ENCODE measurements at places on chromosomes 4 and X.
A peak's percentile ranks its signal among the peaks of the same experiment; 100 is the strongest.

- no peak overlapping the region for H3K4me3 ChIP-seq
- H3K4me1 ChIP-seq = peaks cover 13% of the 10 kb centered on the region
- H3K27ac ChIP-seq = peak overlapping the region; percentile 20
- no peak for DNase-seq
These were observed 25.7 kb downstream of the ZFX start for GRCh38 chrX:24175276-24175675.

DNA sequence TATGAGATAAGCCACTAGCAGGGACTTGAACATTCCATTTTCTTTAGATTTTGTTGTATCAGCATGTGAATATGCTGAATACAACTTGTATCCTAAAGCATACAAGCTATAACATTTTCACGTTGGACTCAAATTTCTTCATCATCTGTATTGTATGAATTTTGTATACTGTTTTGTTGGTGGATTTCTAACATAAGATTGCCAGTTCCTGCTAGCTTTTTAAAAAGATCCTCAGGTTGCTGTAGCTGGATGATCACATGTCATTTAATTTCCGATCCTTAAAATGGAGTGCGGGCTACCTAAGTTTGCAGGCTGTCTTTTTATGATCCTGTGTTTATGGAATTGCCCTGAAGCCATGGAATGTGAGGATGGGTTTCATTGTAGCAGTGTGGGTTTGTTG lies 6.9 kb downstream of the PDLIM5 start:
- H3K36me3 ChIP-seq = peaks cover 15% of the 10 kb centered on the region
- H3K27ac ChIP-seq = no peak overlapping the region
- no peaks in the 10 kb centered on the region for H3K27me3 ChIP-seq
- DNase-seq = no peak

DNA sequence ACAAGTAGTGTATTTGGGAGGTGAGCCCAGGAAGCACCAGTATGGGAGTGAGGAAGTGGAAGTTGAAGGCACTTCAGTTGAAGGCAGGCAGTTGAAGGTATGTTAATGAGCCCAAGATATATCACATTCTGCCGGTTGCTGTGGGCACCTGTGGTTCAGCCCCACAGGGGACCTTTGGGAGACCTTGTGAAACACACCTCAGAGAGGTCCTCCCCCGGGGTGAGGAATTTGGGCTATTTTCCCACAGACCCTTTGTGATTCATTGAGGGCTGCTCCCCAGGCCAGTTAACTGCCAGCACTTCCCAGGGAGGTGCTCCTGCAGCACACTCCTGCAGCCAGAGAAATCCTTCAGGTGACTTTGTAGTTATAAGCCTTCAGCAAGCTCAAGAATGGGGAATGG lies 45.9 kb downstream of the PTCHD1 start:
- H3K27ac ChIP-seq = no peak overlapping the region
- H3K36me3 ChIP-seq = no peaks in the 10 kb centered on the region
- H3K4me3 ChIP-seq = no peak overlapping the region
- peaks cover 19% of the 10 kb centered on the region for H3K27me3 ChIP-seq
- H3K4me1 ChIP-seq = peaks cover 6% of the 10 kb centered on the region

DNA sequence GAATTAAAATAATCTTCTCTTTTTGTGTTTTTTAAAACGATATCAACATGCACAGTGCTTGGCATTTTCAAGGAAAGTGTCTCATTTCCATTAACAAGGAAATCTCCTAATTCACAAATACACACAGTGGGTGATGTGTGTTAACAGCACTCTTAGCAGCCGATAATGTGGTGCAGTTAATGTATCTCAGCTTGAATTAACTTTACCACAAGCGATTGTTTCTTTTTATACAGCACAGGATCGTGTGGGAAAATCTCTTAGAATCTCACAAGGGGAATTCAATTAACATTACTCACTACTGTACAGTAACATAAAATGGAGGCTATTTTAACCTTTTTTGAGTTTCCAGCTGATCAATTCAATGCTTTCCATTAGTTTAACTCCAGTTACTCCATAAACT lies 1841.9 kb downstream of the STIM2 start:
- no peak overlapping the region for H3K4me3 ChIP-seq
- H3K27ac ChIP-seq = no peak overlapping the region
- no peaks in the 10 kb centered on the region for H3K4me1 ChIP-seq
- DNase-seq = no peak
- no peaks in the 10 kb centered on the region for H3K27me3 ChIP-seq
- no peaks in the 10 kb centered on the region for H3K36me3 ChIP-seq

DNA sequence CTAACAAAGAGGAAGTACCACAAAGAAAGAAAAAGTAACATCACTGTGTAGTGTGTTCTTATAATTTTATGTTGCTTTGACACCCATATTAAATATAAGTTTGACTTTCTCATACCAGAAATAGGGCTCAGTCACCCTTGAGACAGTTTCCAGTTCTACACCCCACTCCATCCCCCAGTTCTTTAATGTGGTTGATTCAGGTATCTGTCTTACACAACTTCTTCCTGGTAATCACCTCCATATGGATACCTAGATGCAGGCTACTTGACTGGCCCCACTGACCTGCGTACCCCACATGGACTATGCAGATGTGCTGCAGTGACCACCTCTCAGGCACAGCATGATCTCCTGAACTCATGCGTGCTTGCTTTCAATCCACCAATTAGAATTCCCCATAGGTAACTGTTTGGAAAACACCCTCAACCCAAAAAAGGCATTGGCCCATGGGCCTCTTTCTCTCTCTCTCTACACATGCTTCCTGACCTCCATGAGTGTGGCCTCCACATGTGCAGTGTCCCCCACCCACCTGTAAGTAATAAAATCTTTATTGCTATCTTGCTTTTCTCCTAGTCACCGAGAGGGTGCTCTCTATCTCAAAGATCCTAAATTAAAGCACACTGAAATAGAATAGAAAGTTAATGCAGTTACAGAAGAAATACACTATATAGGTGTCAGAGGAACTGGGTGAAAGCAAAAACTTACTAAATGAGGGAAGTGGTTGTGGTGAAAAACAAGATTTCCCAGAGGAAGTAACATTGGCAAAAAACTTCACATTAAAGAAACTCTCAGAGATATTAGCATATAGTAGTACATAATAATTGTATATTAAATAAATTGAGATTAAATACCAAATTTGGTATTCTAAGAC lies 98.4 kb downstream of the ZAR1 start:
- H3K27ac ChIP-seq = peak overlapping the region; percentile 73
- H3K36me3 ChIP-seq = peaks cover 15% of the 10 kb centered on the region
- DNase-seq = no peak
- peaks cover 11% of the 10 kb centered on the region for H3K4me1 ChIP-seq

DNA sequence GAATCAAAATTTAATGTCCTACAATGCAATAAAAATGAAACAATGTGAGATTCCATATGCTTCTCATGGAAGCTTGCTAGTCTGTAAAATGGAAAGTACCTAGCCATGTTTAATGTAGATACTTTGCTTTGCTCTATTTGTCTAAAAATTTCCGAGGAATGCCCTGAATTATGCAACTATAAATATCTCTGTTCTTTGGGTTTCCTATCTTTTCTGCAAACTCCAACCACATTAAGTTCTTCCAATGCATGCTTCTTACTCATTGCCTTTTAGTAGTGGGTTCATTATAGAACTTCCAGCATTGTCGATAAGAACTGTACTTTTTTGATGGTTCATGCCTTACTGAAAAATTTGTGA lies 178.3 kb downstream of the RASL11B start:
- no peak for DNase-seq
- H3K4me1 ChIP-seq = peaks cover 3% of the 10 kb centered on the region
- H3K27ac ChIP-seq = no peak overlapping the region
- peaks cover 25% of the 10 kb centered on the region for H3K36me3 ChIP-seq
- no peak overlapping the region for H3K4me3 ChIP-seq

GRCh38 chrX:131607792-131608369 lies 64.0 kb downstream of the OR13H1 start:
- H3K27me3 ChIP-seq = no peaks in the 10 kb centered on the region
- no peak overlapping the region for H3K4me3 ChIP-seq
- H3K4me1 ChIP-seq = no peaks in the 10 kb centered on the region
- H3K27ac ChIP-seq = no peak overlapping the region
- no peak for DNase-seq
- H3K36me3 ChIP-seq = no peaks in the 10 kb centered on the region

GRCh38 chr4:41154010-41154813 lies 60.1 kb downstream of the APBB2 start:
- peaks cover 14% of the 10 kb centered on the region for H3K27me3 ChIP-seq
- no peak overlapping the region for H3K27ac ChIP-seq
- no peak for DNase-seq
- H3K36me3 ChIP-seq = no peaks in the 10 kb centered on the region

GRCh38 chrX:84893897-84894296 lies 109.8 kb upstream of the APOOL start:
- H3K4me3 ChIP-seq = no peak overlapping the region
- H3K27ac ChIP-seq = no peak overlapping the region
- H3K4me1 ChIP-seq = no peaks in the 10 kb centered on the region
- no peaks in the 10 kb centered on the region for H3K27me3 ChIP-seq

- no peaks in the 10 kb centered on the region for H3K36me3 ChIP-seq
- DNase-seq = peak; percentile 10
- H3K4me3 ChIP-seq = peak within 1 kb of the TSS; percentile 66
- peaks cover 2% of the 10 kb centered on the region for H3K4me1 ChIP-seq
These were observed at the start of gene HS6ST2 for GRCh38 chrX:132958091-132958703. TSS of gene HS6ST2 (minus strand) at chrX:132958629.

GRCh38 chrX:45849261-45849862 lies 648.7 kb upstream of the DIPK2B start:
- peaks cover 19% of the 10 kb centered on the region for H3K4me1 ChIP-seq
- no peak for DNase-seq
- peaks cover 20% of the 10 kb centered on the region for H3K36me3 ChIP-seq
- no peaks in the 10 kb centered on the region for H3K27me3 ChIP-seq
- peak overlapping the region; percentile 96 for H3K27ac ChIP-seq
- H3K4me3 ChIP-seq = peak overlapping the region; percentile 91

GRCh38 chrX:150696866-150697265 lies 3.7 kb downstream of the MTMR1 start:
- H3K27ac ChIP-seq = peak overlapping the region; percentile 80
- no peaks in the 10 kb centered on the region for H3K27me3 ChIP-seq
- peaks cover 22% of the 10 kb centered on the region for H3K36me3 ChIP-seq
- H3K4me3 ChIP-seq = peak overlapping the region; percentile 53
- DNase-seq = no peak

DNA sequence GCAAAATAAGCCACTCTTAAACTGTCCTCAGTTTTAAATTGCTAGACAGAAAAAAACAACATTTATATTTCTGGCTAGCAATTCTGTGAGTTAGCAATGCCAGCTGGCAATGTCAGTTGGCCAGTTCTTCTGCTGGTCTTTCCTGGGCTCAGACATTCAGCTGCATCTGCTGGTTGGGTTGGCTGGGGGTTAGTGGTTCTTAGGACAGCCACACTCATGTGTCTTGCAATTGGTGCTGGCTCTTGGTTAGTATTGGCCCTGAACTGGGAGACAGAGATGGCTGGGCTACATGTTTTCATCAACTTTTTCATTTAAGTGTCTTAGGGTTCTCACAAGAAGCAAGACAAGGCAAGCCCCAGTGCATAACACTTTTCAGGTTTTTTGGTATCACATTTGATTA lies 48.0 kb upstream of the PDLIM5 start:
- DNase-seq = no peak
- H3K4me3 ChIP-seq = no peak overlapping the region
- H3K36me3 ChIP-seq = no peaks in the 10 kb centered on the region
- no peaks in the 10 kb centered on the region for H3K4me1 ChIP-seq
- no peak overlapping the region for H3K27ac ChIP-seq
- no peaks in the 10 kb centered on the region for H3K27me3 ChIP-seq

GRCh38 chr4:173527103-173527891 lies 2.7 kb downstream of the HAND2 start:
- no peak overlapping the region for H3K4me3 ChIP-seq
- H3K36me3 ChIP-seq = peaks cover 23% of the 10 kb centered on the region
- peak overlapping the region; percentile 2 for H3K27ac ChIP-seq
- no peak for DNase-seq
- peaks cover 95% of the 10 kb centered on the region for H3K27me3 ChIP-seq
- H3K4me1 ChIP-seq = peaks cover 19% of the 10 kb centered on the region

- no peak overlapping the region for H3K4me3 ChIP-seq
- H3K36me3 ChIP-seq = peaks cover 3% of the 10 kb centered on the region
- no peaks in the 10 kb centered on the region for H3K4me1 ChIP-seq
- H3K27me3 ChIP-seq = peaks cover 3% of the 10 kb centered on the region
- no peak for DNase-seq
- no peak overlapping the region for H3K27ac ChIP-seq
These were observed 62.9 kb downstream of the BRCC3 start for GRCh38 chrX:155134255-155134654.

DNA sequence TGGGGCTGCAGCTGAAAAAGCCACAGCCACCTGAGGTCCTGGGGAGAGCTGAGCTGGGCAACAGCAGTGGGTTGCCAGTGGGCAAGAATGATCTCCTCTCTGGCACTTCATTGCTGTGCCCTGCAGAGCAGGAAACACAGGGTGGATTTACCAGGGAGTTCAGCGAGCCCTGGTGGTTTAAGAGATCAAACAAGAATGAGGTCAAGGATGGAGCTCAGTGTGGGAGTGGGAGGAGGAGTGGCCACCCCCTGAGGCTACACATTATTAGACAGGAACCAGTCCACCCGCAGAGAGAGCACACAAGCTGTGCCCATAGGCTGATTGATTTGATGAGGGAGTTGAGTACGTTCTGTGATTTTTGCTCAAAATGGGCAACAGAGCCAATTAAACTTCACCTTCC lies 47.3 kb downstream of the FRMPD3 start:
- no peak overlapping the region for H3K27ac ChIP-seq
- H3K27me3 ChIP-seq = peaks cover 8% of the 10 kb centered on the region
- no peak for DNase-seq
- H3K4me1 ChIP-seq = no peaks in the 10 kb centered on the region

GRCh38 chr4:6582889-6583490 lies 8.0 kb downstream of the MAN2B2 start:
- H3K4me3 ChIP-seq = no peak overlapping the region

GRCh38 chr4:169658196-169658595 lies 37.8 kb downstream of the CLCN3 start:
- H3K36me3 ChIP-seq = peaks cover 9% of the 10 kb centered on the region
- H3K4me1 ChIP-seq = peaks cover 22% of the 10 kb centered on the region
- no peak for DNase-seq
- H3K27ac ChIP-seq = no peak overlapping the region

DNA sequence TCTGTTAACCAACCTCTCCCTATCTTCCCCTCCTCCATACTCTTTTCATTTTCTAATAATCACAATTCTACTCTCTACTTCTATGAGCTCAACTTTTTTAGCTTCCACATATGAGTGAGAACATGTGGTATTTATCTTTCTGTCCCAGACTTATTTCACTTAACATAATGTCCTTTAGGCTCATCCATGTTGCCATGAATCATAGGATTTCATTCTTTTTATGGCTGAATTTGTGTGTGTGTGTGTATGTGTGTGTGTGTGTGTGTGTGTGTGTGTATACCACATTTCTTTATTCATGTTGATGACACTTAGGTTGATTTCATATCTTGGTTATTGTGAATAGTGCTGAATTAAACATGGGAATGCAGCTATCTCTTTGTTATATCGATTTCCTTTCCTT lies 37.4 kb downstream of the RUFY3 start:
- H3K27me3 ChIP-seq = no peaks in the 10 kb centered on the region
- H3K4me1 ChIP-seq = peaks cover 16% of the 10 kb centered on the region
- H3K4me3 ChIP-seq = no peak overlapping the region
- peaks cover 7% of the 10 kb centered on the region for H3K36me3 ChIP-seq
- no peak for DNase-seq

GRCh38 chr4:56062526-56063145 lies 113.9 kb downstream of the CEP135 start:
- H3K4me1 ChIP-seq = no peaks in the 10 kb centered on the region
- H3K27me3 ChIP-seq = peaks cover 6% of the 10 kb centered on the region
- no peak overlapping the region for H3K4me3 ChIP-seq
- DNase-seq = no peak

All from activated naive CD8-positive, alpha-beta T cell treated with anti-CD3 and anti-CD28 coated beads for 36 hours (primary cell).